NCI-H1092 (cell line): ENCODE measurements at places on chromosomes 13 and 19.

DNA sequence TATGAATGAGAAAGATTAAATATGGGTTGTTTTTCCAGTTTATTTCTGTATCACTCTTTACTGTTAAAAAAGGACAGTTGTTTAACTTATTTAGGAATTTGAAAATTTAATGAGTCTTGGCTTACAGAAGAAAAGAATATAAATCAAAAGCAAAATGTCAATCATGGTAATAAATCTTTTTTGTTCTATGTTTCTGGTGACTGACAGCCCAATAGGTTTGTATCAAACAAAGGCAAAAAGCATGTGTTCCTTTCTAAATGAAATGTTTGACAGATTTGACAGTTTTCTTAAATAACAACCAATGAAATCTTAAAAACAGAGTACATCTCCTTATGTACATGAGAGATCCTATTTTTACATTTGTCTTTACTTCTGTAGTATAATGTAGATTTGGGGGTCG is 11.0 kb downstream of the PCDH9 start:
- DNase-seq = no peak

DNA sequence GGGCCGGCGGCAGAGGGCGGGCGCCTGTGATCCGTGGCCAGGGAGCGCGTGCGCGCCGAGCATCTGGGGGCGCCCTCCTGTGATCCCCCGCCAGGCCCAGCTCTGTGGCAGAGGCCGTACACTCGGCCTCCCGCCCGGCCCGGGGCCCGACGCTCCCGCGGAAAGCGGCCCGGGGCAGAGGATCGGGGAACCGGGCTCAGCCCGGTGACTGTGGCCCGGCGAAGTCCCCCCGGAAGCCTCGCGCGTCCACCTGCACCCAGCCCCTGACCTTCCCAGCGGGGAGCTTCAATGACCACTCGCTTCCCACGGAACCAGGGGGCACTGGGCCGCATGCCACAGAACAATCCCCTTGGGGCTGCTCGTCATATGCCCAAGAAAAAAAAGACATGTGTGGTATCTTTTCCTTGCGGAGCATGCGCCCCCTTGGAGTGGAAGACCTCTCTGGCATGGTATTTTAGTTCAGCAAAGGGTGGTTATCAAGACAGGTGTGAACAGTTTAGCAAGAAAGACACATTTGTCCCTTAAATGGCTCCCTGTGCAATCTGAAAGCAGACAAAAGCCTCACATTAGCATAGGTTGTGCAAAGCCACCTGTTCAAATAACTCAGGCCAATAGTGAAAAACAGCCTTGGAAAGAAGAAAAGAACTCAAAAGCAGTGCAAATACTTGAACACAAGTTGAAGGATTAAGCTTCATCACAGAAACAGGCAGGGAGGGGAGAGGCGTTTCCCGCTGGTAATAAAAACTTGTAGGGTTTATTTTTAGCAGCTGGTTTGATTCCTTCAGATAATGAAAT is 290.9 kb upstream of the SOX21 start:
- peak; percentile 91 for DNase-seq

- DNase-seq = no peak
These were observed 110.9 kb downstream of the SACS start for GRCh38 chr13:23322353-23323336.

DNA sequence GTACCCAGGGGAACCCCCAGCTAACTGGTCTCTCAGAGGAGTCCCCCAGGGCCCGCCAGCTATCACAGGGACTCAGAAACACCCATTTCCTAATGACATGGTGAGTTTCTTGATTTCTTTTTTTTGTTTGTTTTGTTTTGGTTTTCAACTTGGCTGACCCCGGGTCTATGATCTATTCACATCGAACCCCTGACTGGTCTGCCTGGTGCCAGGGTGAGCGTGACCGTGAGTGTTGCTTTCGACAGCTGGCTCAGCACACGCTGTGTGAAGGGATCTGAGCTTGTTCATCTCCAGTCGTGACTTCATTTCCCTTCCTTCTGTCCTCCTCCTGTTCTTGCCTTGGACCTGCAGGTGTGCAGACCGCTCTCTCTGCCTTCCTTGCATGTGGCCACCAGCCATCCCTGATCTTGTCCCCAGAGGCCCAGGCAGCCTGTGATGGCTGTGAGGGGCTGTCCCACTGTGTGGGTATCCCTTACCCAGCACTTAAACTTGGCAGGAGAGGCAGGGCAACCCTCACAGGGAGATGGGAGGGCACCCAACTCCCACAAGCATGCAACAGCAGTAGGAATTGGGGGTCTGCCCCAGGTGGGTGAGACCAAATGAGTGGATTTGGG is 26.2 kb downstream of the TMEM161A start:
- no peak for DNase-seq

GRCh38 chr19:14138576-14139265 is 2.3 kb upstream of the ASF1B start:
- DNase-seq = no peak

DNA sequence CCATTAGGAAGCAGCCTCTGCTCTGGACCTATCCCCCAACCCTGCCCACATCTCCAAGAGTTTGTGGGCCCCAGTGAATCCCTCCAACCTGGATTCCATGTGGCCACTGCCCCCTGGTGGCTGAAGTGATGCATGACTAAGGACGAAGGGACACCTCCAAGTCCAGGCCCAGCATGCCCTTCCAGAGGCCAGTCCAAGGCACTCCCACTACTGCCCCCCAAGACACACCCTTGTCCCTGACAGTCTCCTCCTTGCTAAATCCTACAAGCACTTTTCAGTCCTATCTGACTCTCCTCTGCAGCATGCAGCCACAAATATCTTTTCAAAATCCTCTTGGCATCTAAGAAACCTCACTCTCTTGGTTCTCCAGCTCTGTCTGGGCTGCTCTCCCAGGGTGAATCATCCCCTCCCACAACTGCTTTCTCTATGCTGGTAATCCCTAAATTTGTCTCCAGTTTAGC is 33.0 kb downstream of the DEDD2 start:
- peak; percentile 75 for DNase-seq

GRCh38 chr19:56477429-56478338 is 539 bp upstream of the ZNF667 start:
- DNase-seq = peak; percentile 79

- DNase-seq = no peak
These were observed 35.9 kb upstream of the ZSCAN5A start for GRCh38 chr19:56350416-56351045.

- DNase-seq = peak; percentile 91
These were observed 7.1 kb upstream of the S1PR2 start for GRCh38 chr19:10238172-10238783.

DNA sequence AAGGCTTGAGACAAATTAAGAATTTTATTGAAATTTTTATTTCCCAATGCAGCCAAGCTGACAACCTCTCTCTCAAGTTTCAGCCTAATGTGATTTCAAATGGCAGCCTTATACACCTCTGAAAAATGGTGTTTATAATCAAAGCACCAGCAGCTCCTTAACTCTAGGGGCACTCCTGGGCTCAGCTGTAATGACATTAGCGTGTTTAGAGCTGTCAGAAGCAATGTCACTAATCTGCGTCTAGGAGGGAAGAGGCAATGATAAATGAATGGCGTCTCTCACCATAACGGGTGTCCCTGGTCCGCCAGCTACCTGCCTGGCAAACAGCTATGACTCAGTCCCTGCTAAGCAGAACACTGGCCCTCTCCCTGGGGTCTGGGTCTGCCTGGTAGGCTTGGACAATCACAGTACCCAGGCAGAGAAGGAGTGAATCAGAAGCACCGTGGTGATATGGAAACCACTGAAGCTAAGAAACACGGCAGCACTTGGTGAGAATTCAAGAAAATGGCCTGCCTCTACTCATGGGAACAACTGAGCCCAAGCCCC is 131.8 kb upstream of the VSTM2B start:
- DNase-seq = no peak

- DNase-seq = no peak
These were observed 919 bp upstream of the ADAMTS10 start for GRCh38 chr19:8611391-8611876.

DNA sequence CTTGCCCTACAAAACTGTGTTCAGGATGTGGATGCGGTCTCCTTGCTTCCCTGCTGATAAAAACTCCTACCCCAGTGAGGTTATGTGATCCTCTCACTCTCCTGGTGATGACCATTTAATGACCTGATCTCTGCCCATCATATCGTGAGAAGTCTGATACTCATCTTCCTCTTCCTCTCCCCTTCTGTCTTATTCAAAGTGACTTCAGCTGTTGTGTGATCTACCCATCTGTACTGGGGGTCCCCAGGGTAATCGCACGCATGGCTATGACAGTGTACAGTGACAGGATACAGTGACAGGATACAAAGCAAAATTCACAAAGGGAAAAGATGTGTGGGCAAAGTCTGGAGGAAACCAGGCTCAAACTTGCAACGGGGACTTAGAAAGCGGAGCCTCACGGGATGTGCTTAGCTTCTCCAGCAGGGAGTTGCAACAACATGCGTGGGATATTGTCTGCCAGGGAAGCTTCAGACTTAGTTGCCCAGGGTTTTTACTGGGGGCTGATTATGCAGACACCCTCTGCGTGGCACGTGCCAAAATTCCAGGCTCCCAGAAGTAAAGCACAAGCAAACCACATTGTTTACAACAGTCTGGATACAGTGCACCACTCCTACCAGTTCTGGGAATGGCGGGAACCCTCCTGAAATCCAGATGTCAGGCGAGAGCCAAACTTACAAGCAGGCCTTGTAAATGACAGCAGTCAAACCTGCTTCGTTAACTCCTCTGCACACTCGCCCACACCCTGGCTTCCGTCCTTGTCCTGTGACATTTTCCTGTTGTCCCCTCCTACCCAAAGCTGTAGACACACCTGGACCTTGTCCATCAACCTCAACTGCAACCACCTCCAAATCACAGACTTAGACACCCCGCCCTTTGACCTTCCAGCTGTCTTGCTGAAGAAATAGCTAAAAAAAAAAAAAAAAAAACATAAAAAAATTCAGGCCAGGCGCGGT is 18.0 kb upstream of the GARRE1 start:
- DNase-seq = no peak

DNA sequence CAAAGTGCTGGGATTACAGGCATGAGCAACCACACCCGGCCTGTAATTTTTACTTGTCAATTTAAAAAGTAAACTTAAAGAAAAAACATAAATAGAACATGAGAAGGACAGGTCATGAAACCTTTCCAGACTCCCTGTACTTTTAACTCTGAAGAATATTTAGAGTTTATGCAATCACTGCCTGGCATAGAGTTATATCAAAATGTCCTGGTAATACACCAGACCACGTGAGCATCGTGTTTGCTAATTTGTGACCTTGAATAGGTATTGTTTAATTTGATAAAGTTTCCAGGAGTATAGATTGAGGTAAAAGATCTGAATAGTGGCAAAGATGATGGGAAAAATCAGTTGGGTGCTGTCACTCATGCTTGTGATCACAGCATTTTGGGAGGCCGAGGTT is 81.2 kb upstream of the RNF113B start:
- no peak for DNase-seq

DNA sequence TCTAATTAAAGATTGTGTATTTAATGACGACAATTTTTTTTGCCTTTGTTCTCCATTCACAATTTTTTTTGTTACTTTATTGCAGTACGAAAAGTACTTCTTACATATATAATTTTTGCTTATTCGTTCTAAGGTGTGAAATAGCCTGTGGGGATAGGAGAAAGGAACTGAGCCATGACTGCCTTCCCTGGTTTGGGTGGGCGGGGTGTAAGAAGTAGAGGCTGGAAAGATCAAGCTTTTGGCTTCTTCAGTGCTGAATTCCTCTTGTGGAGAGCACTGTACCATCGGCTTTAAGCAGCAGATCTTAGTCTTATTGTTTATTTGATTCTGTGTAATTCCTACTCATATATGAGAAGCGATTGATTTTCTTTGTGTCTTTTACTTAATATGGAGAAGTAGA is 115.8 kb downstream of the NBEA start:
- DNase-seq = no peak
